ENCODE measurements at places on chromosomes 2 and 18.

DNA sequence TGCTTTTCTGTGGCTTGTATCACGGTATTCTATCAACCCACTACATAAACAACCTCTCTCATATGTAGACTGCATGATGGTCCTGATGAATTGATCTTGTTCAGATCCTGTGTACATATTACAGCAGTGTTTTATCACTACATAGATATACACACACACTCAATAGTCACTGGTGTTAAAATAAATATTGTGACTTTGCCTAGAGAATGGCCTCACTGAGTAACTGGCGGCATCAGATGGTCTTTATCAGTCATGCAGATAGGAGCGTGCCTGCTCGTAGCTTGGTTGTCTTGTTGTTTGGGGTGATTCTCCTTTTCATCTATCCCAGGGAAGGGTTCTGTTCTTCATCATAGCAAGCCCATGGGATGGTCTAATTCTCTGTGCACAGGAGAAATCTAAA, 18.4 kb upstream of the CTAGE1 start:
- DNase-seq: no peak

DNA sequence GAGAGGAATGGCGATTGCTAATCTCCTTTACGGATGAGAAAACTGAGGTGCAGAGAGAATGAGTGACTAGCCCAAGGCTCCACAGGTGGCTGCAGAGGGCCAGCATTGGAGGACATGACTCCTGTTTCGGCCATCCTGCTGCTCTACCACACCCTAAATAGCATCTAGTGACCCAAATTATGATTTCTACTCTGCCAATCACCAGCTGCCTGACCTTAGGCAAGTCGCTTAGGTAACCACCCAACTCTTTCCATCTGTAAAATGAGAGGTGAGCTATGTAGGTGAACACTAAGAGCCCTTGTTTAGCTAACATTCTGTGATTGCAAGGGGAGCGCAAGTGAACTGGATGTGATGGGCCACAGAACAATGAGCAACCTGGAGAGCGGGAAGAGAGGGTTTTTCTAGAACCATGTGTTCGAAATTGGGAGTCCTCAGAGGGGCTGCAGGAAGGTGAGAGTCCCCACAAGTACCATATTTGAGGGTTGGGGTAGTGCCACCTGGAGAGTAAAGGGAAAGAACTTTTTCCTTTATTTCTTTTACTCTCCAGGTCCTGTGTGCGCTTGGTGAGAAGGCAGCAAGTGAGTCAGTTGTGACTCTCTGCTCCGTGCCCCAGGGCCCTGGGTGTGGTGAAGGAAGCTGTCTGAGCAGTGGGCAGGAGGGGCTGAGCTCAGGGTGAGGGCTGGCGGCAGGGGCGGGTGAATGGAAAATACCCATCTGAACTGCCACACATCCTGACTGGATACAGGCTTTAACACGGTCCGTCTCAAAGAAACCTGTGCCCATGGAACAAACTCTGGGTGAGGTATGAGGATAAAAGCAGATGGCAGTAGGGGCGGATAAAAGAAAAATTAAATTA, 2.4 kb downstream of the CYP27C1 start:
- no peak for DNase-seq

- DNase-seq: no peak
Observed at GRCh38 chr18:11081009-11081532, 68.3 kb downstream of the PIEZO2 start.

- no peak for DNase-seq
Observed at GRCh38 chr18:37567061-37567993, 1.7 kb upstream of the CELF4 start.

DNA sequence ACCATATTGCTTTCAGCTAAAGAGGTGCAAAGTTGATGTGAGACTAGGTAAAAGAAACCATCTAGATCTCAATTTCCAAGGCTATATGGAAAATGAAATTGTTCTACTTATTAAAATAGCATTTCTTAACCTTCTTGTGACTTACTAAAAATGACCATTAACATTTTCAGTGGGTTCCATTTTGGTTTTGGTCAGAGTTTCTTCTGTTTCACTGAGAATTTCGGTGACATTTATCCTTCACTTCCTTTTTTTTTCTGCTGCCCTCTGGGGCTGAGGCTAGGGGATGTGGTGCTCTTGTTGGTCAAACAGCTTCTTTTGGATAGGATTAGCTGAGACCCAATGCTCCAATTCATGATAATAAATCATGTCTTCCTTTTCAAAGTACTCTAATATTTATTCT, 44.3 kb upstream of the REL start:
- no peak for DNase-seq

- no peak for DNase-seq
Observed at GRCh38 chr2:196468394-196468793, 171.1 kb upstream of the CCDC150 start.

DNA sequence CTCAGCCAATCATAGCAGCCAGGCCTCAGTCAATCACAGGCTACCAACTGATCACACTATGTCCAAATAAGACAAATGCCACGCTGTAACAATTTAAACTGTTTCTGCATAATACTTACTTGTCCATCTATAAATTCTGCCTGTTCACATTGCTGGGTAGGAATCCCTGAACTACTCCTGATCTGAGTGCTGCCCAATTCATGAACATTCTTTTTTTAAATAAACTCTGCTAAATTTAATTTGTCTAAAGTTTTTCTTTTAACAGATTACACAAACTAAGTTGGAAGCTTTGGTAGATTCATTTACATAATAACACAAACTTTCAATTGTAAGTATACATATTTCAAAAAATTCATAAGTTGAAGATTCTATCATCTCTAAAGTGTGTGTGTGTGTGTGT, 583.0 kb downstream of the ERBB4 start:
- no peak for DNase-seq

- no peak for DNase-seq
Observed at GRCh38 chr2:160516547-160517365, 23.1 kb upstream of the RBMS1 start.

DNA sequence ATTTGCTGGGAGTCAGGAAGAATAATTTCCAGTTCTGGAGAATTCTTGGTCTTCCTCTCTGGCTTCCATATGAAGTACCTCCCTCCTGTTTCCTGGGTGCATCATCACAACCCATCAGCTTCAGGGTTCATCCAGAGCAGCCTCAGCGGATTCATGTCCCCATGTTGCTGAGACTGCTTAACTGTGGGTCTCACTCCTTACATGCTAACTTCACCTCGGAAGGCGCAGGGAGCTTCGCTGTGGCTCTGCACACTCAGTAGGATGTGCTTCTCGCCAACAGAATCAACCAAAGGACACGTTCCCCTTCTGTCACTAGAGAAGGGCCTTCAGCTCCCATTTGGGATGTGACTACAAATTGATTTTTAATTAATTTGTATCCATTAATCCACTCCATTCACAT, 24.2 kb downstream of the FBLN7 start:
- DNase-seq: no peak

- no peak for DNase-seq
Observed at GRCh38 chr2:105772362-105772761, 27.6 kb downstream of the NCK2 start.

GRCh38 chr2:131105950-131106801, 1.0 kb downstream of the PLEKHB2 start:
- no peak for DNase-seq

- no peak for DNase-seq
Observed at GRCh38 chr2:23492337-23492675, 107.3 kb downstream of the KLHL29 start.
